ENCODE measurements at places on chromosomes 7 and 10.

DNA sequence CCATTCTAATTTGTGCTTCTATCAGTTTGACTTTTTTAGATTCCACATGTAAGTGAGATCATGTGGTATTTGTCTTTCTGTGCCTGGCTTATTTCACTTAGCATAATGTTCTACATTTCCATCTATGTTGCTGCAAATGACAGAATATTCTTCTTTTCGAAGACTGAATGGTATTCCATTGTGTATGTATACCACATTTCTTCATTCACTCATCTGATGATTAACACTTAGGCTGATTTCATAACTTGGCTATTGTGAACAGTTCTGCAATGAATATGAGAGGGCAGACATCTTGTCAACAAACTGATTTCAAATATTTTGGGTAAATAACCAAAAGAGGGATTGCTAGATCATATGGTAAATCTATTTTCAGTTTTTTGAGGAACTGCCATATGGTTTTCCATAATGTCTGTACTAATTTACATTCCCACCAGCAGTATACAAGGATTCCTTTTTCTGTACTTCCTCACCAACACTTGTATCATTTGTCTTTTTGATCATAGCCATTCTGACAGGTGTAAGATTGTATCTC, 52.9 kb downstream of the ZNF22 start:
- DNase-seq, result no peak

DNA sequence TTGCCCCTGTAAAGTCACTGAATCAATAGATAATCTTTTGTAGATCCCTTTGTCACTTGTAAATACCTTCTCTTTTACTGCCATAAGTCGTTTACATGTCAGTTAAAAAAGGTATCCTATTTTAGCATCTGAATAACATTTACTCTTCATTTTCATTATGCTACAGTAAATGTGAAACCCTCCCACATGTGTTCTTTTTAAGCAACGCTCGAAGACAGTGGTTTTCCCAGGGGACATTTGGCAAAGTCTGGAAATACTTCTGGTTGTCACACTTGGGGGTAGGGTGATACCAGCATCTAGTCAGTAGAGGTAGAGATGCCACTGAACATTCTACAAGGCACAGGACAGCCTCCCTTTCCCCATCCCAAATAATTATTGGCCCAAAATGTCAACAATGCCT, 23.7 kb downstream of the ATAD1 start:
- no peak for DNase-seq

DNA sequence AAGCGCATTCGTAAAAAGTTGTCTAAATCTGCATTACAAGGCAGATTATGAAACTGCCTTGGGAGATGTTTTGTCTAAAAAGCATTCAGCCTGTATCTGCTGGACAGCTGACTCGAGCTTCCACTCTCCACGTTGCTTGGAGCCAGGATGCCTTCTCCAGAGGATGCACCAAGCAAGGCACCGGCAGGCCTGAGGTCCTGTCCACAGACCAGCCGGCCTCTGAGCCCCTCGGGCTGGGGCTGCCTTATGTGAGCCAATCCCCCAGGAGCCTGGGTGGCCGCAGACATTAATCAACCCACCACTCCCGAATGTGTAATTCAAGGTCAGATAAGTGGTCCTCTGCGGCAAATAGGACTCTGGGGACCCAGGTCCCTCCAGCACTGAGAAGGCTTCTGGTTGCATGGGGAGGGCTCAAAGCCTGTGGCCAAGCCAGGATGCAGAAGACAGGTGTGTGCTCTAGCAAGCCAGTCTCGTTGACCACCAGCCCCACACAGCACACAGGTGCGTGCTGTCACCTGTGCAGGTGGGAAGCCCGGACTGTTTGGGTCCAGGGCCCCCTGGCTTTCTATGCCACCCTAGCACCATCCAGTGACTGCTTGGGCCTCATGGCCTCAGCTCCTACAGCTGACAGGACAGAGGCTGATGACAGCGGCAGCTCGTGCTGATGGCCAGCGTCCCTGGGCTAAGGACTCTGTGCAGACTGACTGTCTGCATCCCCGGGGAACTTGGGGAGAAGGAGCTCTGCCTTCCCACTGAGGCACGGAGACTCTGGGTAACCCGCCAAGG, 4.8 kb upstream of the RET start:
- DNase-seq, result no peak

DNA sequence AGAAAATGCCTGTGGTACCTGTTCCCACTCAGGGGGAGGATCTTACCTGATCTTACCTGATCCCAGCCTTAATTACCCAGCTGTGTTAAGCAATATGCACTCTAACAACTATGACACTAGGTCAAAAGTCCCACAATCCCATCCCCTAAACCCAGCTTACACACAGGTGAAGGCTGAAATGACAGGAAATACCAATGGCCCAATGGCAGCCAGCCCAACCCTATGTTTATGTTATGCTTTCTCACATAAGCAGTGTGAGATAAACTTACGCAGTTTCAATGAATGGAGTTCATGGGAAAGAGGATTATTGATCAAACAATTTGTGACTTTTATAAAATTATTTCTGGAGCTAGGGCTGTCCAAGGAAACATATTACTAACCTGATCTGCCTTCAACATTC, 91.9 kb downstream of the GPAM start:
- DNase-seq, result no peak

GRCh38 chr10:47230482-47230881, 69.5 kb upstream of the GDF10 start:
- DNase-seq, result peak; percentile 24

DNA sequence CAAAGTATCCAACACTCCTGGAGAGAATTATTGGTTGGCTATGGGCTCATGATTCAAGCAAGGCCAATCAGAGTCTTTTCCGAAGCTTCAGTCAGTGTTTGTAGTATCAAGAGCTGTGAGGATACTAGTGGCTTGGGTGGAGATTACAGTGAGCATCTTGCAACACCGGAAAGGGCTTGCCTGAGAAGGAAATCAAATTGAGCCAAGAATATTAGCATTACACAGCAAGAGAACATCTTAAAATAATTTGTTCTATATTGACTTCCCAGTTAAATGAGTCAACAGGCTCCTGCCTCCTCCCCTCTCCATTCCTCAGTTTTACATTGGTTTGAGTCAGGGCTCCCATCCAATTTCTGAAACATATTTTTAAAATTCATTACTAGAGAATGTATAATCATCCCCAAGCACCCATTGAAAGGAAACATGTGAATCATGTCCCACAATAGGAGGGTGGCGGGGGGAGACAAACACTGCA, 127.4 kb downstream of the ELAPOR2 start:
- DNase-seq, result no peak

GRCh38 chr7:112981966-112982365, 104.7 kb downstream of the GPR85 start:
- DNase-seq, result no peak

GRCh38 chr7:7682861-7683260, 35.5 kb downstream of the RPA3 start:
- DNase-seq, result no peak

GRCh38 chr7:55469721-55470120, 102.6 kb downstream of the VOPP1 start:
- DNase-seq, result no peak

GRCh38 chr10:83553366-83553765, 585.9 kb upstream of the GHITM start:
- no peak for DNase-seq

- no peak for DNase-seq
Measured at GRCh38 chr7:18128846-18129245, 101.2 kb upstream of the PRPS1L1 start.

DNA sequence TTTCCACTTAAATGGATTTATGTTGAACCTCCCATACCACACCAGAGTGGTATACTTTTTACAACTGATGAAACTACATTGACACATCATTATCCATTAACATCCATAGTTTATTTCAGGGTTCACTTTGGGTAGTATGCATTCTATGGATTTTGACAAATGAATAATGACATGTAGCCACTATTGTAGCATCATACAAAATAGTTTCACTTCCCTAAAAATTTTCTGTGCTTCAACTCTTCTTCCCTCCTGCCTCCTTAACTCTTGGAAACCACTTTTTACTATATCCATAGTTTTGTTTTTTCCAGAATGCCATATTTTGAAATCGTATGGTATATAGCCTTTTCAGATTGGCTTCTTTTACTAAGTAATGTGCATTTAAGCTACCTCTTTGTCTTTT, 199.5 kb upstream of the TMEM196 start:
- DNase-seq, result no peak

DNA sequence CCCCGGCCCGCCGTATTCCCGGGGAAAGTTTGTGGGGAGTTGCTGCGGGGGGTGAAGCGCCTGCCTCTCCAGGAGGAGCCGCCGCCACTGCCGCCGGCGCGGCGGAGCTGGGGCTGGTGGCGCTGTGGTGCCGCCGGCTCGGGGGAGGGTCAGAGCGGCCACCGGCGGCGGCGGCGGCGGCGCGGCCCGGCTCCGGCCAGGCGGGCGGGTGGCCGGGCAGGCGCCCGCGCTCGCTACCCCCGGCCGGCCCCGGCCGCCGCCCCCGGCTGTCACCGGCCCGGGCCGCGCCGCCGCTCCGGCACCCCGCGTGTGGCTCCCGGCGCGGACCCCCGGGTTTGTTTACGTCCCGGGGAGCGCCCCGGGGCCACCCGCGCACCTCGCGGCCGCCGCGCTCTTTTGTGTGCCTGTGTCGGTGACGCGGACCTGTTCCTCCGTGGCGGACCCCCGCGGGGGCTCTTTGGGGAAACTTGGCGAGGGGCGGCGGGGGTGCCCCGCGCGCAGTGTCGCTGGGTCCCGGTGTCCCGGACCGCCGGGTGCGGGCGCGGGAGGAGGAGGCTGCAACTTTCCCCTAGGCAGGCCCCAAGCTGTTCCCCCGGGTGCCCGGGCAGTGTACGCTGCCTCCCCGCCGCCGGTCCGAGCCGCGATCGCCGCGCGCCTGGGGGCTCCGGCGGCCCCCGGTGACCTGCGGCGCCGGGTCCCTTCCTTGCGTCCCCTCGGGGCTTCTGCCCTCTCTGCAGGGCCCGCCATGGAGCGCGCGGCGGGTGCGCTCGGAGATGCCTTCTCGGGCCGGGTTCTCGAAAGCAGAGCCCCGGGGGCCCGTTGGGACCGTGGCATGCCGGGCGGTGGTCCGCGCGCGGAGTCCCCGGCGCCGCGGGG, 593 bp upstream of the CUX1 start:
- DNase-seq, result peak; percentile 23

DNA sequence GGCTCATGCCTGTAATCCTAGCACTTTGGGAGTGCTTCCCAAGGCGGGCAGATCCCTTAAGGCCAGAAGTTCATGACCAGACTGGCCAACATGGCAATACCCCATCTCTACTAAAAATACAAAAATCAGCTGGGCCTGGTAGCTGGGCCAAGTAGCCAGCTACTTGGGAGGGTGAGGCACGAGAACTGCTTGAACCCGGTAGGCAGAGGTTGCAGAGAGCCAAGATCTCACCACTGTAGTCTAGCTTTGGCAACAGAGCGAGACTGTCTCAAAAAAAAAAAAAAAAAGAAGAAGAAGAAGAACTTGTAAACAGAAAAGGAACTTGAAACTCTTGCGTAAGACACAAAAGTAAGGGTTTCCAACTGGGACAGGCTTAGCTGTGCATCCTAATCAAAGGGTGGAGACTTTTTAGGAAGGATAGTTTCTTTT, 5.6 kb upstream of the IFIT2 start:
- DNase-seq, result no peak

DNA sequence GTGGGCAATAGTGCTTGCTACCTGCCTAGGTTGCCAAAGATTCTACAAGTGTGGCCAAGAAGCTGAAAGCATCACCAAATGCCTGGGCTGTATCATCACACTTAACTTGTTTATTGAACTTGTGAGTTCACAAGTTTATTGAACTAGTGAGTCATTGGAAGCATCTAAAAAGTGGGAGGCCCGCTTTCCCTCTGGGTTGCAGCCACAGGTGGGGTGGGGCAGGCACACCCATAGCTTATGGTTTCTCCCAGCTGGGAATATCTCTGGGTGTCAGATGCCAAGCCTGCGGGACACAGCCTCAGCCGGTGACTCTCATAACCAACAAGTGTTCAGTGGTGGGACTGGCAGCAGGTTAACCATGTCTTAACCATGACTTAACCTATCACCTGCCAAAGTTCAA, 145.9 kb upstream of the FAM13C start:
- no peak for DNase-seq

GRCh38 chr7:2417981-2418481, 14.6 kb downstream of the CHST12 start:
- no peak for DNase-seq

DNA sequence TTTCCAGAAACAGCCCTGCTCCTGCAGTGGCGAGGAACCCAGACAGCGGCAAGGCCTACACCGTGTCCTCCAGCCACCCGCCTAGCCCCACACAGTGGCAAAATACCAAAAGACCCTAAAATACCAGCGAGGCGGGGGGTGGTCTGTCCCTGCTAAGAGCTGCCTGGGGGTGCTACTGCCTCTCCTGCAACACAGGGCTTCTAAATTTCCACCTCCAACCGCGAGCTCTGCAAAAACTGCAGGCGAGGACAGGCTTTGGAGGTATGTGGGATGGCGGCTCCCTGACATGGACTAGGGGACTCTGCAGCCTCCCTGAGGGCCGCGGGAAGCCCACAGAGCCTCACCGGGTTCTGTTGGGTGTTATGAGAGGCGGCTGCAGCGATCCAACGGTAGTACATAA, 122.3 kb downstream of the WDR37 start:
- no peak for DNase-seq

GRCh38 chr7:133934977-133935330, 192.2 kb upstream of the LRGUK start:
- no peak for DNase-seq

GRCh38 chr7:5417106-5418071, 6.2 kb downstream of the TNRC18 start:
- DNase-seq, result no peak

- DNase-seq, result no peak
Measured at GRCh38 chr10:104026762-104027161, 58.9 kb downstream of the COL17A1 start.

DNA sequence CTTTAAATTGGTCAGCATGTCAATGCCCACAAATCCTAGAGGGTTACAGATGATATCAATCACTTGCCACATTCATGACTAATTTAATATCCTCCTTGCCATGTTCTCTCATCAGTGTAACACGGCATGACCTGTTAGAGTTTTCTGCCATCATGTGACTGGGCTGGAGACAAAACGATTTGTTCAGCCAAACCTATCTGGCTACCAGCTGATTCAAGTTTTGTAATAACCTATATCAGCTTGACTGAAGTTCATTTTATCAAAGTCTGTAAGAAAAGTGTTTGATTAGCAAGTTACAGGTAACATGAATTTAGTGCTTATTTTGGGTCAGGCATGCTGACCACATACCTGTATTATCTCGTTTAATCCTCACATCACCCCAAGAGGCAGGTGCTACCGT, 25.7 kb downstream of the NEUROD6 start:
- no peak for DNase-seq
